RWPE2 (cell line): ENCODE measurements at places on chromosomes 1 and 21.

DNA sequence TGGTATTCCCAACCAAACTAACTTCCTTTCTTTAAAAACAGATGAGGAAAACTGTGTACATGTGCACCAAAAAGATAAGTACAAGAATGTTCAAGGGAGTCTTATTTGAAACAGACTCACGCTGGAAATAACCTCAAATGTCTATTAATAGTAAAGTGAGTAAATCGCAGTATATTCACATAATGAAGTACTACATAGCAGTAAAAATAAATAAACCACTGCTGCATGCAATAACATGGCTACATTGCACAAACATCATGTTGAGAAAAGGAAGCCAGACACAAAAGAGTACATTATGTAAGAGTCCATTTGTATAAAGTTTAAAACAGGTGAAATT lies 5.2 kb upstream of the DENND2D start:
- no peak for DNase-seq

DNA sequence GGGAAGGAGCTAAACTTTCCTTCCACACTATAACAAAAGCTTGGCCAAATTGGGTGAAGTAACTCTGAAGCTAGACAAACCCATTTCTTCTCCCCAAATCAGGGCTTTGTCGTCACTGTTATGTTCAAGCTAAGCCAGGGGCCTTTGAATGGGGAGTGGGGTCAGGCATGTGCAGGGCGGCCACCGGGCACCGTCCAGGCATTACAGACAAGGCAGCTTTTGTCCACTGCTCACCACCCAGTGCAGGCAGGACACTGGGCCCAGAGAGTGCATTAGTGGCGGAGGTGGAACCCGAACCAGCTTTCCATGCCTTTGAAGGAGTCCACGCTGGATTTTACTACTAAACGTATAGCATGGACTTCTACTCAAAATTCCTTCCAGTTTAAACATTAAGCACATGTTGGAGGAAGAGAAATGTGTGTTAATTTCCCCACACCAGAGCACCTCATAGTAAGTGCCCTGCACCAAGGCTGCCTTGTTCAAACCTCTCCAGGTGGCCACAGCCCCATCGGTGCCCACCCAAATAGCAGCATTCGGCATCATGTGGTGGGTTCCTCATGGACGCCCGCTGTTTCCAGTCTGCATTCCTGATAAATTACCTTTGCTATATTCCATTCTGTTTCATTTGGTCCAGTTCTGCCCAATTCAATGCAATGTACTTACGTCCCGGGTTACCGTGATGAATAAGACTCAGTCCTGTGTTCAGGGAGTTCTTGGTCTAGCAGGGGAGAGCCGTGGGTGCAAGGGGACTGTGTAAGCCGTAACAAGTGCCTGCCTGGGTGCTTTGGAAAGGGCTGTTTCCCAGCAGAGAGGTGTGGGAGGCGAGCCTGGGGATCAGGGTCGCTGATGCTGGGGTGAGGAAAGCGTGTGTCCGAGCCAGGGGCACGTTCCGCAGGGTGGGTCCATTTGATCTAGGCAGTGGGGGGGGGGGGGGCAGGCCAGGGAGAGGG lies 1.6 kb downstream of the UBASH3A start:
- DNase-seq: no peak

- DNase-seq: no peak
Observed at GRCh38 chr1:44359234-44359935, 4.3 kb upstream of the ERI3 start.

DNA sequence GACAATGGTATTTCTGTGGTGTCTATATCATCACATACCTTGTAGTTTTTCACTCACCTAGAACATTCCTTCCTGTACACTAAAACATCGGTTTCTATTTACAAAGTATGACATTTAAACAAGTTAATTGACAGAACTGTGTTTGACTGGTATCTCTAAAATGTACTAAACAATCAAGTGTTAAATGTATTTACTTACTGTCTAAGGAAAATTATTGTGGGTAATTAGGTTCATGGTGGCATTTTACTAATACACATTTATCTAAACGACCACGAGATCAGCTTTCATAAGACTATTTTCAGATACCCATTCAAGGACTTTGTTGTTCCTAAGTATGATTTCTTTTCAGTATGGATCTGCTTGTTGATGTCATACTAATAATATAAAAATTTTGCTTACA lies 115.2 kb downstream of the ADGRL2 start:
- DNase-seq: no peak

- DNase-seq: no peak
Observed at GRCh38 chr1:183998045-183998444, 39.5 kb downstream of the COLGALT2 start.

GRCh38 chr1:213057264-213058059 lies 6.4 kb downstream of the RPS6KC1 start:
- no peak for DNase-seq

DNA sequence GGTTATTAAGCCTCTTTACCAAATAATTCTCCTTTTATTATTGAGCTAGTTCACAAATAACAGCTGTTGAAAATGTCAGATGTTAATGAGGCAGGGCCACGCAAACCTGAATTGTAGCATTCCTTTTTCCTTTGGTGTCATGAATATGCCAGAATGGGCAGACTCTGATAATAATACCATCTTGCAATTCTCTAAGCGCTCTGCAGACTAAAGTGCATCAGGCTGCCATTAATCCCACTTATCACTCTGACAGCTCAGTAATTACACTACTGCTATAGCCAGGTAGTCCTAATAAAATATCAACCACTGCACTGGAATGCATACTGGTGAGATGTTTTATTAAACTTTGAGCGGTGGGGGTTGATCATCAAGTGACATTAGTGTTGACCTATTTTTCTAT lies 177.7 kb downstream of the DPYD start:
- DNase-seq: no peak

DNA sequence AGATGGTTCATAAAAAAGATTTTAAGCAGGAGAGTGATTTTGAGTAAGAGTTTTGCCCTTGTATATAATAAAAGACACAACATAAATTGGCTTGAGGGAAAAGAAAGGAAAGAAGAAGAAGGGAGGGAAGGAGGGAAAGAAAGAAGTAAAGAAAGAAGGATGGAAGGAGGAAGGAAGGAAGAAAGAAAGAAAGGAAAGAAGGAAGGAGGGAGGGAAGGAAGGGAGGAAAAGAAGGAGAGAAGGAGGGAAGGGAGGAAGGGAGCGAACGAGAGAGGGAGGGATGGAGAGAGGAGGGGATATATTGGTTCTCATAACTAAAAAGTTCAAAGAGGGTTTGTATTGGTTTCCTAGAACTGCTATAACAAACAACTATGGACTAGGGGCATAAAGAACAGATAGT lies 62.2 kb upstream of the PAX7 start:
- DNase-seq: no peak

DNA sequence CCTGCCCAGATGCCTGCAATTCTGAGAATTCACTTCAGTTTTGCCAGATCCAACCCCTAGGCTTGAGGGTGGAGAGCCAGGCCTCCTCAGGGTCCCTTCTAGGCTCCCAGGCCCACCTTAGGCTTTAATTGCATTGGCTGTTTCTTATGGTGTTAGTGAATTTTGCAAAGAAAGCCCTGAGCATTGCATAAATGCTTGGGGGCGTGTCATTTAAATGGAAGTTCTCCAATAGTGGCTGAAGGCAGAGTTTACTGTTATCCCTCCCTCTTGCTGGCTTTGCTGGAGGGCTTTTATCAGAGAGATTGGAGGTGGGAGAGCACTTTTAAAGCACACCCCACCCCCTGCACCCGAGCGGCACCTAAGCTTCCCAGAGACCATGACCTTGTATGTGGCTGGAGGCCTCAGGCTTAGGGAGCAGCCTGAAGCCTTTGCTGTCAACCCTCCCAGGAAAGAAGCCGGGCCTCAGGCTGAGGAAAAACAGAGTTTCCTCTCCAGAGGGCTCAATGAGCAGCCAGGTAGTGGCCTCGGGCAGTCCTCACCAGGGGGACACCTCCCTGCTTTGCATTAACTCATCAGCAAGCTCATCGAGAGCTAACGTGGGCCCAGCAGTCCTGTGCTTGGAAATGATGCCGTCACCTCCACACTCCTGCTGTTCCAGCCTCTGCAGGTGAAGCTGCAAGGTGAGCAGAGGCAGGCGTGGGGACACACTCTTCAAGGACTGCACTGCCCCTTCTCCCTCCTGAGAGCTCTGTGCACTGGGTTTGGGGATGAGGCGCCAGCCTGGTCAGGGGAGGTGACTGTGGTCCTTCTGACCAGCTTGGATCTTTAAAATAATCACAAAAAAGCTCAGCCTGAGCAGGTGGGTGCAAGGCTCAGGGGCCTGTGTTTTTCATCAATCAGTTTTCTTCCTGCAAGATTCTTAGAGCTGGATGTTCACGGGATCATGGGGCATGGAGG lies 58.0 kb downstream of the STUM start:
- no peak for DNase-seq

DNA sequence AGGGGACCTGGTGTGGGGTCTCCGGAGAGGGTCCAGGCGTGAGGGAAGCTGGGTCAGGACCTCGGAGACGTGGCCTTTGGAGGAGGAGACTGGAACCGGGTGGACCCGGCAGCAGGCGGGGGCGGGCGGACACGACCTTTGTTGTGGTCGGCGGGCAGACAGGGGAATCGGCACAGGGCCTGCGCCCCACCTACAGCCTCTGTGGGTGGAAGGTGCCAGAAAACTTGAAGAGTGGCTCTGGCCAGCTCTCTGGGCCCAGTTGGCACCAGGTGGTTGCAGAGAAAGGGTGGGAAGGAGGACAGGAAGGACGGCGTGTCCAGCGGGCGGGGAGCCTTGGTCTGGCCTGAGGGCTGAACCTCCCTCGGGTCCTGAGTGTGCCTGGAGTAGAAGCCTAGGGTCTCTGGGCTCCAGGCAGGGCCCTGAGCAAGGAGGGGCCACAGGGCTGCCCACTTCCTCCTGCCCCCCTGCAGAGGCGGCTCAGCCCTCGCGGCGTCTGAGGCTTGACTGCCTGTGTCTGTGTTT lies 7.7 kb upstream of the TTLL10 start:
- no peak for DNase-seq

- DNase-seq: no peak
Observed at GRCh38 chr1:186391841-186392240, 16.2 kb downstream of the ODR4 start.

DNA sequence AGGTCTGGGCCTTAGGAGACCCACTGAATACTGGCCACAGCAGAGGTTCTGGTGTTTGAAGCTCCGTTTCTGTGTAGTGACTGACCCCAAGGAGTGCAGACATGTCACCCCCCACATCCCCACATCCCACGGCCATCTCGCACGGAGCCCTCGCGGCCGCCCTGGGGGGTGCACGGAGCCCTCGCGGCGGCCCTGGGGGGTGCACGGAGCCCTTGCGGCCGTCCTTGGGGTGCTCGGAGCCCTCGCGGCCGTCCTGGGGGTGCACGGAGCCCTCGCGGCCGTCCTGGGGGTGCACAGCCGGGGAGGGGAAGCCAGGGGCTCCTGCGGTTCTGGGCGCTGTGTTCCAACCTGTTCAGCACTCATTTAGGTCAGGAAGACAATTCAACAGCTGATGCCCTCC lies 68.4 kb downstream of the SCCPDH start:
- no peak for DNase-seq

DNA sequence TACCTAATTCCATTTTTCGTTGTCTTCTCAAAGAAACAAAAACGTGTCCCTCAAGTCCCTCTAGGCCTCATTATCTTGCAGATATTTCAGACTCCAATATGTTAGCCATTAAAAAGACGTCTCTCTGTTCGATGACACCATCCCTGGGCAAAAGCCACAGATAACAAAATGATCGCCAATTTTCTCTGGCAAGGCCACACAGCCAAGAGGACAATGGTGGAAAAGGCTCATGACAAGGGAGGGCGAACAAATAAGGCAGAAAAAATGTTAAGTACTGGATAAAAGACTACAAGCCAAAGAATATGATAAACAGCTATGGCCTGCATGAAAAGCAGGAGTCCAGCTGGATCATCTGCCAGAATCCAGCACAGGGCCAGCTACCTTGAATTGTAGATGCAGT lies 82.9 kb downstream of the TBX15 start:
- no peak for DNase-seq

DNA sequence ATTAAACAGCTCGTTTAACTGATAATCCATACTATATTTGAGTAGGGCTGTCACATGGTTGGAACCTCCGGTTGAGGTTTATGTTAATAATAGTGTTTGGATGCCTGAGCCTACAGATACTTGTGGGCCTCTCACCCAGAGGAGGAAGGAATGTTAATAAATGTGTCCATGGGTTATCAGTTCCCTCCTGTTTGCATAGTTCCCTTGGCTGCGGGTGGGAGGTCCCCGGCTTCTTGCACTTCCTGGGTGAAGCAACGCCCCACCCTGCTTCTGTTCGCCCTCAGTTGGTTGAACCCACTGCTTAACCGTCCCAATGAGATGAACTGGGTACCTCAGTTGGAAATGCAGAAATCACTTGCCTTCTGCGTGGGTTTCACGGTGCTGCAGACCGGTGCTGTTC lies 23.6 kb upstream of the GBP1 start:
- DNase-seq: no peak

DNA sequence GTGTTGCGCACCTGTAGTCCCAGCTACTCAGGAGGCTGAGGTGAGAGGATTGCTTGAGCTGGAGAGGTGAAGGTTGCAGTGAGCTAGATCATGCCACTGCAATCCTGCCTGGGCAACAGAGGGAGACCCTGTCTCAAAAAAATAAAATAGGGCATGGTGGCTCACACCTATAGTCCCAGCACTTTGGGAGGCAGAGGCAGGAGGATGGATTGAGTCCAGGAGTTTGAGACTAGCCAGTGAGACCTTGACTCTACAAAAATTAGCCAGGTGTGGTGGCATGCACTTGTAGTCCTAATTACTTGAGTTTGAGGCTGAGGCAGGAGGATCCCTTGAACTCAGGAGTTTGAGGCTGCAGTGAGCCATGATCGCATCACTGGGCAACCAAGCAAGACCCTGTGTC lies 9.7 kb downstream of the RPL11 start:
- DNase-seq: no peak

DNA sequence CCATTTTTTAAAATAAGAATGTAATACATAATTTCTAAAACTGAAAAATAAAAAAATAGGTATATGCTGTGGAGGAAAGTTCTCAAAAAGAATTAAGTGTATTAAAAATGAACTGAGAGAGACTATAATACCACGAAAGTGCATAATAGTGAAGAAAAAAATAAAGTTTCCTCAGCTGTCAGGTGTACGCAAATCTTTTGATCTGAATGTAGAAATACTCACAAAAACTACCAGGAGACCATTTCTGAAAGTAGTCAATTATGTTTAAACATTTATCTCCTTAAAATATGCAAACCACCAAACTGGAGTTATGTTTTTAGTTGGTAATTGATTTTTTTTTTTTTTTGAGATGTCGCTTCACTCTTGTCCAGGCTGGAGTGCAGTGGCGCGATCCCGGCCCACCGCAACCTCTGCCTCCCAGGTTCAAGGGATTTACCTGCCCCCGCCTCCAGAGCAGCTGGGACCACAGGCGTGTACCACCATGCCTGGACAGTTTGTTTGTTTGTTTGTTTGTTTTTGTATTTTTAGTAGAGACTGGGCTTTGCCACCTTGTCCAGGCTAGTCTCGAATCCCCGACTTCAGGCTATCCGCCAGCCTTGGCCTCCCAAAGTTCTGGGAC lies 1169.2 kb upstream of the B3GALT2 start:
- no peak for DNase-seq

GRCh38 chr1:53501065-53502005 lies 42.1 kb downstream of the DMRTB1 start:
- DNase-seq: no peak

- DNase-seq: no peak
Observed at GRCh38 chr1:2805801-2806430, 4.4 kb upstream of the TTC34 start.

- no peak for DNase-seq
Observed at GRCh38 chr1:175192111-175192629, 406 bp downstream of the KIAA0040 start.

- DNase-seq: no peak
Observed at GRCh38 chr1:18924221-18924691, 21.9 kb upstream of the ALDH4A1 start.

GRCh38 chr1:178412400-178412770 lies 84.4 kb downstream of the CLEC20A start:
- no peak for DNase-seq

GRCh38 chr1:230611878-230612235 lies 30.4 kb upstream of the COG2 start:
- DNase-seq: no peak
